ENCODE measurements at places on chromosomes 5 and 9. TPM values are rescaled to one million over a fixed set of nuclear protein-coding genes. Genes with fewer than 3 reads are reported as not detected.

C5orf34 gene
- total RNA-seq, result 2.0 TPM

GRCh38 chr9:89489548-89490530, 8.1 kb downstream of the SEMA4D start:
- no peak overlapping the region for H3K27ac ChIP-seq
- no peak overlapping the region for H3K4me3 ChIP-seq
- H3K27me3 ChIP-seq, result no peaks in the 10 kb centered on the region
- H3K36me3 ChIP-seq, result peaks cover 17% of the 10 kb centered on the region
- DNase-seq, result no peak
- no peaks in the 10 kb centered on the region for H3K4me1 ChIP-seq

DNA sequence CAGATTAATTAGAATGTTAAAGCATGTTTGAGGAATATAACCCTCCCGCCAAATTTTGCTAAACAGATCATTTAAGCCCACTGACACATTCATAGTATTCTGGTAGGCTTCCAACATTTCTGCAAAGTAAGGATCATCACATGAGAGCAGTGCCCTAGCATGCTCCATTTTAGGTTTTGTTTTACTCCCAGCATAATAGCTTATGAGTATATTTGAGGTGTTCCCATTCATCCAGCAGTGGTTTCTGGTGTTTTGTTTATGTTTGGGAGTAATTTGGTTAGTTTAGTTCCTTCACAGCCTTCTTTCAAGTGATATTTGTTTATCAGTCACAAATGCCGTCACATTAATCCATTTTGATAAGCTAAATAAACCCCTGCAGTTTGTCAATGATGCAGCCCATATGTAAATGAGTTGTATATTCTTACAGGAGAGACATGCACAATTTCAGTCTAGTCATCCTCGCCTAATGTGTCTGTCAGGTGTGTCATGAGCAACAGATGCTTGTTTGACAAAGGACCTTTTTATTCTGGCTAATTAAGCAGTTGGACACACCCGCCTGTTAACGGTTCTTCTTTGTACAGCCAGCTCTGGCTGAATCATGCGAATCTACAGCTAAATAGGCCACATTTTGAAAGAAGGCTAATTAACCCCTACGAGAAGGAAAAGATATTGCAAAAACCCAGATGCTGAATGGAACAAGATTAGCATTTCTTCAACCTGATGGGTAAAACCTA, 124.4 kb downstream of the RFX3 start:
- H3K27ac ChIP-seq, result no peak overlapping the region
- no peak for DNase-seq
- no peak overlapping the region for H3K4me3 ChIP-seq
- H3K4me1 ChIP-seq, result peaks cover 13% of the 10 kb centered on the region
- H3K36me3 ChIP-seq, result peaks cover 8% of the 10 kb centered on the region

C9 gene
- total RNA-seq, result not detected

GRCh38 chr9:87201351-87201751, 254.0 kb upstream of the GAS1 start:
- H3K4me1 ChIP-seq, result peaks cover 9% of the 10 kb centered on the region
- H3K27me3 ChIP-seq, result peaks cover 39% of the 10 kb centered on the region

DNA sequence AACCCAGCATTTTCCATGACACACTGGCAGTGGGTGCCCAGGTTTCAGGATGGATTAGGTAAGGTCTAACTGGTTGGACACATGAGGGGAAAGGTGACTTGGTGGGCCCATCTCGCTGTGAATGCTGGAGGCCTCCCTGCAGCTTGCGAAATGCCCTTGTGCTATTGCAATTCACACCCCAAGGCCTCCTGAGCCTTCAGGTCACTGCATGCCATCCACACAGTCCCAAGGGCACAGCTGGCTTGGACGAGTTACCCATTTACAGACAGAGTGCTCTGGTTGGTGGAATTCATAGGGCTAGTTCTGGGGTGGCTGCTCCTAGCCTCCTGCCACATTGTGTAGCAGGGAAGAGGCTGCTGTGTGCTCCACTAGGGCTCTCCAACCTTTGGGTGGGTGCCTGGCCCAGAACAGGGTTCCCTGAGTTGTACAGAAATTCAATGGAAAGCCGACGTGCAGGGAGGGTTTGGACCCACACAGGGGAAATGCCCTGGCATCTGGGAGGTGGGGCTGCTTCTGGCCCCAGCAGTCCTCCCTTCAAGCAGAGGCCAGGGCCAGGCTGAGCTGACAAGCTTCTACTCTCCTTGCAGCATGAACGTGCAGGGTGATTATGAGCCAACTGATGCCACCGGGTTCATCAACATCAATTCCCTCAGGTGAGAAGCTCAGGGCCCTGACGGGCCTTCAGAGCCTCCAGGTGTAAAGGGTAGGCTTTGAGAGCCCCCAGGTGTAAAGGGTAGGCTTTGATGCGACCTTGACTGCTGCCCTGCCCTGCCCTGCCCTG, 54.3 kb downstream of the ASS1 start:
- peak overlapping the region; percentile 87 for H3K27ac ChIP-seq
- peaks cover 9% of the 10 kb centered on the region for H3K4me1 ChIP-seq
- H3K27me3 ChIP-seq, result no peaks in the 10 kb centered on the region
- no peak for DNase-seq
- H3K36me3 ChIP-seq, result peaks cover 9% of the 10 kb centered on the region

- no peak overlapping the region for H3K4me3 ChIP-seq
- H3K27ac ChIP-seq, result no peak overlapping the region
- H3K27me3 ChIP-seq, result peaks cover 31% of the 10 kb centered on the region
- no peaks in the 10 kb centered on the region for H3K36me3 ChIP-seq
- peaks cover 16% of the 10 kb centered on the region for H3K4me1 ChIP-seq
These were observed 75.6 kb upstream of the PCA3 start for GRCh38 chr9:76688471-76689238.

DNA sequence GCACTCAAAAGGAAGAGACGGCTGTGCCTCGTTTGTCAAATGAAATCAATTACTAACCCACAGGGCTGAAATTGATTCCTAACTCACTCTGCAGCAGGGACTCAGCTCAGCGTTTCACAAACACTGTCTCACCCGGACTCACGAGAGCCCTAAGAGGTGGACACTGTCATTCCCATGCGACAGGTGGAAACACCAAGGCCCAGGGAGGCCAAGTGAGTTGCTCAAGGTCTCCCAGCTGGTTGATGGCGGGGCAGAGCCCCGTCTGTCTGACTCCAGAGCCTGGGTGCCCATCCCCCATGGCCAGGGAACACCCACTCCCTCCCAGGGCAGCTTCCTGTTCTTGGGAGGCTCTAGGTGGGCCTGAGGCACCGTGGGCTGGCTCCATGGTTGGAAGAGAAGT, 1.3 kb upstream of the PLPP7 start:
- DNase-seq, result no peak
- no peak overlapping the region for H3K27ac ChIP-seq
- H3K27me3 ChIP-seq, result peaks cover 16% of the 10 kb centered on the region
- H3K4me3 ChIP-seq, result no peak overlapping the region
- H3K36me3 ChIP-seq, result no peaks in the 10 kb centered on the region

SYK gene
- total RNA-seq, result 13.0 TPM

- H3K4me3 ChIP-seq, result peak overlapping the region; percentile 36
- H3K27ac ChIP-seq, result no peak overlapping the region
- peaks cover 17% of the 10 kb centered on the region for H3K4me1 ChIP-seq
- no peaks in the 10 kb centered on the region for H3K36me3 ChIP-seq
- no peak for DNase-seq
These were observed 45.2 kb upstream of the HMCN2 start for GRCh38 chr9:130220352-130220751.

HDAC3 gene
- 65.8 TPM for total RNA-seq

MARCHF6 gene
- 199 TPM for total RNA-seq

GRCh38 chr5:31846934-31847333, 208.0 kb downstream of the PDZD2 start:
- peaks cover 4% of the 10 kb centered on the region for H3K27me3 ChIP-seq
- H3K27ac ChIP-seq, result no peak overlapping the region
- peaks cover 7% of the 10 kb centered on the region for H3K4me1 ChIP-seq
- H3K4me3 ChIP-seq, result no peak overlapping the region
- H3K36me3 ChIP-seq, result no peaks in the 10 kb centered on the region
- DNase-seq, result no peak

DNA sequence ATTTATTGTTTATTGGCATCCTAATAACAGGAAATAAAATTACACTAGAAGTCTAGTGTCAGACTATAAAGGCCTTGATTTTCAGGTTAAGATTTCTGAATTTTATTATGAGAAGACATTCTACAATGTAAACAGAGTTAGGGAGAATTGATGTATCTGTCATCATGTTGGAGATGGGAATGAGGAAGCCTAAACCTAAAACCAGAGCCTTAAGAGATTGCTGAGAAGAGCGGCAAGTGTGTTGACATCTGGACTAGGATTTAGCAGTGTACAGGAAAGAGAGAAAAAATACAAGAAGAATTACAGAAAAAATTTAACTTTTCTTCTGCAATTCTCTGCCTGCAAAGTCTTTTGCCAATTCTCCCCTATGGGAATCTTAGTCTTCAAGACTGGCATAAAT, 525.5 kb downstream of the NR2F1-AS1 start:
- H3K4me1 ChIP-seq, result no peaks in the 10 kb centered on the region
- DNase-seq, result no peak
- no peaks in the 10 kb centered on the region for H3K27me3 ChIP-seq
- H3K4me3 ChIP-seq, result no peak overlapping the region
- no peaks in the 10 kb centered on the region for H3K36me3 ChIP-seq

IL9 gene
- total RNA-seq, result not detected

GRCh38 chr9:125889112-125889475, 141.9 kb downstream of the PBX3 start:
- H3K4me3 ChIP-seq, result peak overlapping the region; percentile 90
- H3K27ac ChIP-seq, result peak overlapping the region; percentile 68
- DNase-seq, result no peak

DNA sequence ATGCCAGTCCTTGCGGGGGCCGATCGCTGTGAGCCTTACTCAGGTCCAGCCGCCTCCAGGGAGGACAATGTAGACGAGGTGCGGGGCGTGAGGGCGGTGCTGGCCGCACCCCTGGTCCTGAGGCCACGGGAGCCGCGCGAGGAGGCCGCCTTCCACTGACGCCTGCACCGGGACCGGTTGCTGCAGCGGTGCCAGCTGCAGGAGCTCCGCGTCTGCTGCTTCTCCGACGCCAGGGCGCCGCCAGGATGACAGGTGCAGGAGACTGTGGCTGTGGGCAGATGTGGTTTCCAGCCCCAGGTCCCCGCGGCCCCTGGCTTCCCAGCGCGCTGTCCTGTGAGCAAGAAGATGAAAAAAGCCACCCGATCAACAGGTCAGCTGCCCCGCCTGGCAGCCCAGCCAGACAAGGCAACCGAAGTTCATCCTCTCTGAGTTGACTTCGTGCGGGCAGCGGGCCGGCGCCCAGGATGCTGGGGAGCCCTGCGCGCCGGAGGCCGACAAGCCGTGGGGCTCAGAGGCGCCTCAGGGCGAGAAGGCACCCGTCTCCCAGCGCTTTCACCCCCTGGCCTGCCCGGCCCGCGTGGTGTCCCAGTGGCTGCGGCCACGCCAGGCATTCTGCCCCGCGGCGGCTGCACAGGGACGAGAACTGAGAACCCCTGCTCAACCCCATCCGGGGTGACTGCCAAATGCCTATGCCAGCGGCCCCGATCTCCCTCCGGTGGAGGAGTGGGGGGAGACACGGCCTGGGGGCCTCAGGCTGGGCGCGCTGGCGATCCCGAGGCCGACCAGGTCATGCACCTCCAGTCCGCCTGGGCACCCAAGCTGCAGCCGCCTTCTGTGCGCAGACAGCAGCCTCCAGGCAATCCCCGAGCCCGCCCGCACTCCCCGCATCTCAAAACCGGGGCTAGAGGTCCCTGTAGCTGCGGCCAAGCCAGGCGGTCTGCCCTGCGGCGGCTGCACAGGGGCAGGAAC, 43.4 kb upstream of the BICD2 start:
- DNase-seq, result no peak
- H3K4me3 ChIP-seq, result no peak overlapping the region
- H3K4me1 ChIP-seq, result peaks cover 4% of the 10 kb centered on the region
- no peaks in the 10 kb centered on the region for H3K36me3 ChIP-seq
- H3K27me3 ChIP-seq, result peaks cover 63% of the 10 kb centered on the region

KCNN2 gene
- total RNA-seq, result 15.4 TPM

CDKN2B-AS1 gene
- 1.5 TPM for total RNA-seq

- peaks cover 13% of the 10 kb centered on the region for H3K4me1 ChIP-seq
- H3K4me3 ChIP-seq, result no peak overlapping the region
- H3K36me3 ChIP-seq, result no peaks in the 10 kb centered on the region
These were observed 4.6 kb downstream of the RALGPS1 start for GRCh38 chr9:126919193-126919592.

- H3K27ac ChIP-seq, result peak overlapping the region; percentile 46
- H3K36me3 ChIP-seq, result no peaks in the 10 kb centered on the region
- H3K4me3 ChIP-seq, result peak overlapping the region; percentile 65
- DNase-seq, result peak; percentile 70
- peaks cover 36% of the 10 kb centered on the region for H3K27me3 ChIP-seq
These were observed 50.5 kb upstream of the FCN1 start for GRCh38 chr9:134968011-134968822.

DNA sequence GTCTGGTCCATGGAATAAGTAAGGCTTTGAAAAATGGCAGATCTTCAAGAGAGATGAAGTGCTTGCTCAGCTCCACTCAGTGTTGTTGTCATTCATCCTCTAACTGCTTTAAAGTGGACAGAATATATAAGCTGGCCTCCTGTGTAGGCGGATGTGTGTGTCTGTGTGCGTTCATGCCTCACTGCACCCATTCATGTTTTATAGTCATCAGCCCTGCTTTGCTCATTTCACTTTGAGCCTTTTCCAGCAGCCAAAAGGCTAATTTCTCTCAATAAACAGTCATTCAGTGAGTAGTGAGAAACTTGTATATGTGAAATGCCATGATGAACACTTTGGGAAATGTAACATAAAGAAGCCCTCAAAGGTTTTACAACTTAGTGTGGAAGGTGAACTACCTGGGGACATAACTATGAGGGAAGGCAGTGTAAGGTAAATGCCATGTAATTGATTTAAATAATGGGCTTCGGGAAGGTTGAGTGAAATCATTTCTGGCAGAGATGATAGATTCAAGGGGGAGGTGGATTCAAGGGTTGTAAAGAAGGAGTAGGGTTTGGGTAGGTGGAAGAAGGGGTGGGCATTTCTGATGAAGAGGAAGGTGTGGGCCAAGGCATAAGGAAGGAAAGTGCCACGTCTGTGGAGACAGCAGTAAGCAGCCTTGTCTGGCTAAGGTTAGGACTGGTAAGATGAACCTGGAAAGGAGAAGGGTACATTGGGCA, 15.7 kb downstream of the TTC23L start:
- DNase-seq, result no peak
- H3K4me3 ChIP-seq, result no peak overlapping the region
- no peaks in the 10 kb centered on the region for H3K27me3 ChIP-seq
- no peak overlapping the region for H3K27ac ChIP-seq
- peaks cover 13% of the 10 kb centered on the region for H3K4me1 ChIP-seq

DNA sequence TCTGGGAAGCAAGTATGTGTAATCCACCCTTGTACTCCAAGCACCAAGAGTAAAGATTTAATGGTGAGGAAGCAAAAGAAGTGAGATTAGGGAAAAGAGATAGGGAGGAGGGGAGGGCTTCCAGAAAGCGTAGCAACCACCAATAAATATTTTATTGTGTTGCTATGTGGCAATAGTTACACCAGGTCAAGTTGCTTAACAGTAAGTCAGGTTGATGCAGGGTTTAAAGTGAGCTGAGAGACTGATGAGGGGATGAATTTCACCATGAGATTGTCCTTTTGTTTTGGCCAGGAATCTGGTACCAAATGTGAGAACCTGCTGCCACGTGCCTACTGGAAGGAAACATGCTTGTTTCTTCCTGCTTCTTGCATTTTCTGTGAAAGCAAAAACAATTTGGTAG, 62.7 kb downstream of the PCSK5 start:
- no peaks in the 10 kb centered on the region for H3K27me3 ChIP-seq
- H3K27ac ChIP-seq, result peak overlapping the region; percentile 38
- peaks cover 7% of the 10 kb centered on the region for H3K4me1 ChIP-seq
- peaks cover 16% of the 10 kb centered on the region for H3K36me3 ChIP-seq
- DNase-seq, result no peak
- H3K4me3 ChIP-seq, result no peak overlapping the region

BRD8 gene
- total RNA-seq, result 77.8 TPM

GRCh38 chr5:34998058-34998789, 49.5 kb downstream of the AGXT2 start:
- no peaks in the 10 kb centered on the region for H3K36me3 ChIP-seq
- H3K27me3 ChIP-seq, result peaks cover 12% of the 10 kb centered on the region
- H3K27ac ChIP-seq, result no peak overlapping the region
- no peak overlapping the region for H3K4me3 ChIP-seq

All from type B pancreatic cell (in vitro differentiated cells).